Left cardiac atrium (tissue), 4 donors: ENCODE measurements at places on chromosomes 4 and X.

DNA sequence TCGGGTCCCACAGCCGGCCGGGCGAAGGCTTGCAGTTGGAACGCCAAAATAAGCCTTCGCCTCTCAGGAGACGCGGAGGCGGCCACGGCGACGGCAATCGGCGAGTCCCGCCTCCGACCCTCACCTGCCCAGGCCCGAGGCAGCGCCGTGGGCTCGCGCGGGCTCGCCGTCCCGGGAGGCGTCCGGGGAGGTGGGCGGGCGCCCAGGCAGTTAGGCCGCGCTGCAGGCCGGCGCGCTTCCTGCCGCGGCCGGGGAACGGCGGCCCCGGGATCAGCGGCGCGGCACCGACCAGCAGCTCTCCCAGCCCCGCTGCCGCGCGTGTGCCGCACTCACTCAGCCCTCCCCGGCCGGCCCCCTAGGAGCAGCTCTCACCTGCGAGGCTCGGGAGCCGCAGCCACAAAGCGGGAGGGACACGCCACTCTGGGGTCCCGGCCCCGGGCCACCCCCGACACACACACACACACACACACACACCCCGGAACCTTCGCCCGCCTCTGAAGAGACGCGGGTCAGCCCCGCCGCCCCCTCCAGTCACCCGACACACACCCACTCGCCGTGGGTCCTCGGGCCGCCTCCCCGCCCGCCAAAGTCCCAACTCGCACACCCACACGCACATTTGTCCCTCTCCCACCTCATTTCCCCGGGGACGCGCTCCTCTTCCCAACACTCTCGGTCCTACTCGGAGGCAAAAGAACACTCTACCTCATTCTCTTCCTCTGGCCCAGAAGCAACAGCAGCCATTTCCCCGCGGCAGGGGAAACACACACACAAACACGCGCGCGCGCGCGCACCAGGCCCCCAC is at the start of gene CNOT6L:
TSS of gene CNOT6L (minus strand) at position 767 of the 802 bp plus-strand sequence. CDS start at position 707, 60 bp downstream.
- DNase-seq: peak; percentile 85

DNA sequence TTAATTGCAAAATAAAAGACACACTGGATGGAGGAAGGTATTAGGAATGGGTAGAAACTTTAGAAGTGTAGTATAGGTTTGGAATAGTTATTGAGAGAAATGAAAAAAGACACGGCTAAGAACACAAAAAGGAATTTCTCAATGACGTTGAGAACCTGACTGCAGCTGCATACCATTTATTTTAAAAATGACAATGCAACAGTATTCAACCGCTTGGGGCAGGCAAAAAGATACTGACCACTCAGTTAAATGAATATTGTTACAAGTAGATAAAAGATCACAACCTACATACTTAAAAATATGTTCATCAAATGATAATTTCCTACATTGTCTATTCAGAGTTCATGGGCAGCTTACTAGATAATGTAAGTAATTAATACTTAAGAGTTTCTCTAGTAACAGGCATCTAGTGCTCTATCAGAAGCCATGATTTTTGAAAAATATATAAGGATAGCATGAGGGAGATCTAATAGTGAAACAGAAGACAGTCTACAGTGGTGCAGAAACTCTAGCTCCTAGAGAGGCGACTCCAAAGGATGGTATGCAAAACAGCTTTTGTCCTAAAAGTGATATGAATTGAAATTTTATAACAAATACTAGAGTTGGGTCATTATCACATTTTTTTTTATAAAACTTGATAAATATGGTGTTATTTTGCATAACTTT is 216.2 kb upstream of the VEGFC start:
- DNase-seq: no peak

GRCh38 chr4:107896158-107896645 is 35.1 kb upstream of the CYP2U1 start:
- DNase-seq: no peak

- DNase-seq: no peak
These were observed 177.8 kb upstream of the DKK2 start for GRCh38 chr4:107213880-107214279.

DNA sequence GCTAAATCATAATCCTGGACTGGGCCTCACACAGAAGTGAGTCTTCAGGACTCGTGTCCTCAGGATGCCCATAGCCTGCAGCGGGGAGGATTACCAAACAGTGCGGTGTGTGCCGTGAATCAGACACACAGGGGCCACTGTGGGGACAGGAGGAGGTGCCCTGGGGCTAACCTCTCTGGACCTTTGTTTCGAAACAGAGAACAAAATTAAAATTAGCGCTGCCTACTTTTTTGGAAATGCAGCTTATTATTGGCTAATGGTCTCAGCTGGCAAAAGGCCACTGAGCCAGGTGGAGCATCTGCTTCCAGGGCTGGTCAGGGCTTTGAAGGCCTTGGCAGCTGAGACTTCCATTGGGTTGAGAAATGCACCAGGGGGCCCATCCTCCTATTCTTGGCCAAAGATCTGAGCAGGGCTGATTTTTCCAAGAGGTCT is 236.2 kb downstream of the EVC2 start:
- DNase-seq: no peak

- DNase-seq: peak; percentile 87
These were observed at the start of gene PLS3 for GRCh38 chrX:115560978-115561604. TSS of gene PLS3 (plus strand) at chrX:115561174. CDS start at chrX:115610251, 49,077 bp downstream.

DNA sequence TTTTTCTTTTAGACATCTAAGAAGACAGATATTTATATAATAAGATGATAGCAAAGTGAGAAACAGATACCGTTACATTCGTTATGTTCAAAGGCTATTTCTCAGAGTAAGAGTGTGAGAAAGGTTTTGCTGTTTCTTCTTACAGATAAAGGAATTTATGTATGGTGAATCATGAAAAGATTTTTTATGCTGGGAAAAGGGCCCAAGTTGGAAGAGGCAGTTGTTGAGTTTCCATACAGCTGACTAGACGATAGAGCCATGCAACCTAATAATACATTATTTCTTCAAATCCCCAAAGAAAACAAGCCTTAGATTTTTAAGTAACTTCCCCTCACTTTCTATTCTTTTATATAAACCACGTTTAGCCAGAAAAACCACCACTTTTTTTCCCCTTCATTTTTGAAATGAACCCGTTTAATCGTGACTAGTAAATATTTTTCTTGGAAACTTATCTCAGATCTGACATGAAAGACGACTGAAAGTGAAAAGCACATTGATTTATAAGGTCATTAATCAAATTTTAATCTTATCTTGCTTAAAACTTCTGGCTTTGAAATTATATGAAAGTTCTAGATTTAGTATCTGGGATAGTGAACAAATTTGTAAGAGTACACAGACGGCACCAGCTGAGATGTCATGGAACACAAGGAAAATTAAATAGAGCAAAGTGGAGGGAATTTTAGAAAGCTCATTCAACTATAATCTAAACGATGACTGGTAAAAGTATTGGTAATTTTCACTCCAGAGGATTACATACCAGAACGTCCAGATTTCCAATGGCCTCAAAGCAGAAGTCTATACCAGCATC is 10.9 kb downstream of the ADH6 start:
- DNase-seq: no peak

DNA sequence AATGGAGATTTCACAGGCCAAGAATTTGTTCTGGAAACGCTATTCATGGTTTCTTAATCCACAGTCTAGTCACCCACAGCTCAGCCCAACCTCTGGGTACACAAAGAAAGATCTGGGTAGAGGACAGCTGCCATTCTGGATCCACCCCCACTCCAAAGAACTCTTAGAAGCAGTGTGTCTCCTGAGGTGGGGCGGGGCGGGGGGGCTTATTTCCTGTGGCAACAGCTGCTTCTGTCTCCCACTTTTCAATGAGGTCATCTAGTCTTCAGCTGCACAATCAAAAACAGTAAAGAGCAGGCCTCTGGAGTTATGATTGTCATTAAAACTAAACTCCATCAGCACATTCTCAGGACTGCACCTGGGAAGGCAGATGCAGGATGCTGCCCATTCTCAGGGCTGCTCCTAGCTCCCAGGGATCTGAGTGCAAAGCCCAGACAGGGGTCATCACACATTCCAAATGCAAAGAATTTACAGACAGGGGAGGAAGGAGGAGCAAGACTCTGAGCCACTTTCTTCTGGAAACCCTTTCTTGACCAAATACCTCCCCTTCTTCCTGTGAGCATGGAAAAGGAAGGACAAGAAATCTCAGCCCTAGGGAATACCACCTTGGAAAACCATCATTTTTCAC is 207.3 kb downstream of the HS6ST2 start:
- no peak for DNase-seq

DNA sequence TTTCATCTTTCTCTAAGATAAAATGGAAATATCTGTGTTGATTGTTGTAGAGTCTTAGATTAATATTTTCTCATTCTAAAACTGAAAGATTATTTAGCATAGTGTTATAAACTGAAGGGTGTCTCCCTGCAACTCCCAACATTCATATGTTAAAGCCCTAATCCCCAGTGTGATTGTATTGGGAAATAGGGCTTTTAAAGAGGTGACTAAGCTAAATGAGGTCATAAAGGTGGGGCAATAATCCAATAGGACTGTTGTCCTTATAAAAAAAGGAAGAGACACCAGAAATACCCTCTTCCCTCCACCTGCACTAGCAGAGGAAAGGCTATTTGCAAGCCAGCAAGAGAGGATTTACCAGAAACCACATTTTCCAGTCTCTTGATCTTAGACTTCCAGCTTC is 1626.4 kb downstream of the C4orf33 start:
- DNase-seq: no peak

DNA sequence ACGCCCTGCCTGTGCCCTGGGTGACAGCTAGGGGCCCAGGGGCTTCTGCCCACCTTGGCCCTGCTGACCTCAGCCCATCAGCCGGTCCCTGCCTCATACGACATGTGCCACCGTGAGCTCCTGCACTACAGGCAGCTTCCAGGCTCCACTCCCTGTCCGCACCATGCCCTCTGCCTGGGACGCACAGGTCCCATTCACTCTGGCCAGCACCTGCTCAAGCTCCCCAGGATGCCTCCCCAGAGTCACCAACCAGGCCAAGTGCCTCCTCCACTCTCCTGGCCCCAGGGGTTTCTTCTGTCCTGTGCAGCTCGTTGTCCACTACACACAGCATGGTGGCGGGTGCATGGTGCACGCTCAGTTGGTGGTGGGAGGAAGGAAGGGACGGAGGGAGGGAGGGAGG is 20.2 kb upstream of the MRFAP1 start:
- no peak for DNase-seq

DNA sequence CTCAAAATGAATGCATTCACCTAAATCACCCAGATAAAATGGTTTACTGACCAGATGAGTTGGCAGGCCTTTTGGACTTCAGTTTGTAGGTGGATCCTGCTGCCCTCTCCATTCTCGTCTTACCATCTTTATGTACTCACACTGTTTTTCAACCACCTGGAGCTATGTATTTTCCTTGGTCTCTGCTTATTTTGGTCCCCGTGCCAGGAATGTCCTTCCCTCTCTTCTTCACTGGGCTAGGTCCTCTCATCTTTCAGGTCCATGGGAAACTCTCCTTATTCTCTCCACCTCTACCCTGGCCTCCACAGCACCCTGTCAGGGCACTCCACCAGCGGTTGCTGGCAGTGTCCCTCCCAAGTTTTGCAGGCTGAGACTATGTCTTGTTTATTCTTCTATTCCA is 2.6 kb downstream of the GPRIN3 start:
- DNase-seq: no peak

DNA sequence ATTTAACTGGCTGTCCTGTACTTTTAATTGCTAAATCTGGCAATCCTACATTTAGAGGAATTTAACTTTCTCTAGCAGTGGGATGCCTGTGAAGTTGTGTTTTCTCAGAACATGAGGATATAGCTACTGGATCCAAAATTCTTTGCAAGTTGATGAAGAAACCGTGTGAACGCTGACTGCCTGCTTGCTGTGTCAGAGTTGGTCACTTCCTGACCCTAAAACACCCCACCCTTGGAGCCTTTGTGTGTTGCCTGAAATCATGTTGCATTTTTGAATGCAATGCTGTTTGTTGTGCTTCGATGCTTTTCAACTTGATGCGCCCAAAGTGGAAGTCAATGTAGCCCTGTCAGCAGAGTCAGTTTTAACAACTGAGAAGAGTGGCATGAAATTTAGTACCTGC is 211.2 kb downstream of the ANK2 start:
- DNase-seq: no peak

DNA sequence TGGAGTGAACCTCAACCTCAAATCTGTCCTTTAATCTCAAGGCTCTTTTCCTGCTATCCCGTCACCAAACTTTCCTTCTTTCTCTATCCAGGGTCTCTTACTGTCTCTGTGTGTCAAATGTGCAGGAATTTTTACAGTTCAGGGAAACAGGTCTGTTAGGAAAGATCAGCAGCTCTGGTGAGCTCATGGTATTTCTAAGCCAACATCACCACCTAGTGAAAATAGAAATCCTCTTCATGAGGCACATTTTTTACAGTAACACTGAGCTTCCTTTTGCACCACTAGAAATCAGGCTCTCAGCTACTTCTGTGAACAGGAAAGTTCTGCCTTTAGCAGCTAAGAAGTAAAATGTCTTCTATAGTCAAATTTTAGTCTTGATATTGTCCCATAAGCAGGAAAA is 39.6 kb downstream of the NUDT11 start:
- DNase-seq: no peak

GRCh38 chr4:140005699-140006098 is 148.3 kb downstream of the MAML3 start:
- no peak for DNase-seq

DNA sequence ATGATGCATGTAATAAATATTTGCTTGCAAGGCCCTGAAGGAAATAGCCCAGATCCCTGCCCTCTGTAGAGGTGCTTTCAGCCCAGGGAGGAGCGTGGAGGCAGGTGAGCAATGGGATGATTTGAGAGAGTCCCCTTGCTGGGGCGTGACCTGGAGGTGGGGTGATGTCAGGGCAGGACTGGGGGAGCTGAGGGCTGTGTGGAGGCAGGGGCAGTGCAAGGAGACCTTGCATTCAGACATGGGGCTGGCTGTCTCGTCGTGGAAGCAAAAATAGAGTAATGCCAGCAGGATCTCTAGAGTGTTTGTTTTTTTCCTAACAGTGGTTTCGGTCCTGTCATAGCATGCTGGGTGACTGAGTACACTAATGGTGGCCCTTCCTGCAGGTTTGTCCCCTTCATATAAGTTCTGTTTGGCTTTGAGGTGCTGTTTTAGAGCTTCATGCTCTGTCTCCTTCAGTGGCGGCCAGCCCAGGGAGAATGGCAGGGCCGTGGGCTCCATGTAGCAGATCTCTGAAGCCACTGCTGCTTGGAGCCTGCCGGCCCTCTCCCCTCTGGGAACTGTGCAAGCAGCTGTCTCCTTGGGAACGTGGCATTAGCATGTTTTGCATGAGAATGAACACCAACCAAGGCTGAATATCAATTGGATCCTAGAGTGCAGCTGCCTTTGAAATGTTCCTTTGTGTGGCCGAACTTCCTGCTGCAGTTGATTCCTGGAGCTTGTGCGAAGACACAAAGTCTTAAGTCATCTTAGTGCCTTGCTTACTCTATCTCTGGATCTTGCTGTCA is 39.3 kb upstream of the CLDN34 start:
- no peak for DNase-seq

DNA sequence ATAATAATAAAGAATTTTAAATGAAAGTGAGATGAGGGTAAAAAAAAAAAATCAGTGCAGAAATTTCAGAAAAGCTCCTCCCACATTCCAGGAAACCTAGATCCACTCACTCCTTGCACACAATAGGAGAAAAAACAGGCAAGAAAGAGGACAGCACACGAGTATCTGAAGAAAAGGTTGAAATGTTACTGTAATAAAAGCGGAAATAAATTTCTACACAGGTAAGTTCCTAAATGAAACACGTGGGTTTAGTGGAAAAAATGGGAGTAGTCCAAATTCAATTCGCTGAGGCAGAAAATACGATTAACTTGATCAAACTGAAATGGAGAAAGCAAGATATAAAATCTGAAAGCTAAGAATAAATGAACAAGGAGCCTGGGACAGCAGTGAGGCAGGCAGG is 2.0 kb upstream of the ACE2 start:
- DNase-seq: no peak
